ENCODE measurements at places on chromosomes 12 and 14. TPM values are rescaled to one million over a fixed set of nuclear protein-coding genes. Genes with fewer than 3 reads are reported as not detected.

Gene PPFIBP1
- 103 TPM for total RNA-seq

Gene POTEG
- not detected for total RNA-seq

Gene SERPINA10
- not detected for total RNA-seq

Gene ARF3
- 213 TPM for total RNA-seq

Gene NRXN3
- total RNA-seq: 0.37 TPM

Gene ARHGAP9
- total RNA-seq: 0.50 TPM

Gene DAD1
- total RNA-seq: 300 TPM

Gene CATSPERB
- total RNA-seq: not detected

Data from HFFc6 (cell line).